ENCODE measurements at places on chromosomes 2 and 18.

DNA sequence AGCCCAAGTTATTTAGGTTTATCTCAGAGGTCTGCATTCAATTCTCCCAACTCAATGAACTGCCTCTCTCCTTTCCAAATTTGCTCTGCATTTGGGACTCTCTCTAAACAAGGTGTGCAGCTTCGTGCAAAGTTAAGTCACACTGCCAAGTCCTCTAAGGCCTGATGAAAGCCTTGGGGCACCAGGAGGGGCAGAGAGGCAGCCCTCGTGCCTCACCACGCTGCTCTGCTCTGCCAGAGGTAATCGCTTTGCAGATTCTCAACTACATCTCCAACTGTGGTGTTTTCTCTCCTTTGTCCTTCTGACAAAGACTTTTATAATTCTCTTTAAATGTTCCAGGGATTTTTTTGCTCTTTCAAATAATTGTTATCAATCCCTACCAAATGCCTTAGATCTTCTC, 283.0 kb downstream of the MEIS1 start:
- DNase-seq: no peak

GRCh38 chr18:55779691-55780585, 191.9 kb upstream of the TCF4 start:
- no peak for DNase-seq

- DNase-seq: no peak
These were observed 362.2 kb upstream of the NXPH2 start for GRCh38 chr2:139142252-139142880.

DNA sequence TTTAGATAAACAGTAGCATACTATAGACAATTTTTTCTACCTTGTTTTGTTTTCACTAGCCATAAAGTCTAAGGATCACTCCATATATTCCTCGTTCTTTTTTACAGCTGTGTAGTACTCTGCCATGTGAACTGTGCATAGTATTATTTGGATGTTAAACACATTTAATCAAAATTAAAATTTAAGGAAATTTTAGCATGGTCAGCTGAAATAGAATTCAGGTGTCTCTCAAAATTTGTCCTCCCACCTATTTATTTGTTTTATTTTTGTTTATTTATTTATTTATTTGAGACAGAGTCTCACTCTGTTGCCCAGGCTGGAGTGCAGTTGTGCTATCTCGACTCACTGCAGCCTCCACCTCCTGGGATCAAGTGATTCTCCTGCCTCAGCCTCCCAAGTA, 46.4 kb upstream of the AAK1 start:
- DNase-seq: no peak

DNA sequence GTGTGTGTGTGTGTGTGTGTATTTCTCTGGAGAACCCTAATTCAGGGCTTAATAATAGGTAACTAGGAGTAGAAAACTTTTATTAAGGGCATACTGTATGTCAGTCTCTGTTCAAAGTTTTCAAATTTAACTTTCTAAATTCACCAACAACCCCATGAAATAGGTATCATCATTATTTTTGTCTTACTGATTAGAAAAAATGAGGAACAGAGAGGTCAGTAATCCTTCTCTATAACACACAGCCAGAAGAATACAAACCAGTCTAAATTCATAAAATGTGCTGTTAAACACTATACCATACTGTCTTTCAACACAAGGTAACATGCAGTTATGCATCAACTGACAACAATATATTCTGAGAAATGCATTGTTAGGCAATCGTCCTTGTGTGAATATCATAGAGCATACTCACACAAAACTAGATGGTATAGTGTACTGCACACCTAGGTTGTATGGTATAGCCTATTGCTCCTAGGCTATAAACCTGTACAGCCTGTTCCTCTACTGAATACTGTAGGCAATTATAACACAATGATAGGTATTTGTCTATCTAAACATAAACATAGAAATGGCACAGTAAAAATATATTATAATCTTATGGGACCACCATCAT, 143.1 kb downstream of the PTH2R start:
- DNase-seq: no peak

- no peak for DNase-seq
These were observed 72.8 kb downstream of the RPIA start for GRCh38 chr2:88764141-88764849.

GRCh38 chr2:119943058-119943457, 69.8 kb upstream of the EPB41L5 start:
- no peak for DNase-seq

DNA sequence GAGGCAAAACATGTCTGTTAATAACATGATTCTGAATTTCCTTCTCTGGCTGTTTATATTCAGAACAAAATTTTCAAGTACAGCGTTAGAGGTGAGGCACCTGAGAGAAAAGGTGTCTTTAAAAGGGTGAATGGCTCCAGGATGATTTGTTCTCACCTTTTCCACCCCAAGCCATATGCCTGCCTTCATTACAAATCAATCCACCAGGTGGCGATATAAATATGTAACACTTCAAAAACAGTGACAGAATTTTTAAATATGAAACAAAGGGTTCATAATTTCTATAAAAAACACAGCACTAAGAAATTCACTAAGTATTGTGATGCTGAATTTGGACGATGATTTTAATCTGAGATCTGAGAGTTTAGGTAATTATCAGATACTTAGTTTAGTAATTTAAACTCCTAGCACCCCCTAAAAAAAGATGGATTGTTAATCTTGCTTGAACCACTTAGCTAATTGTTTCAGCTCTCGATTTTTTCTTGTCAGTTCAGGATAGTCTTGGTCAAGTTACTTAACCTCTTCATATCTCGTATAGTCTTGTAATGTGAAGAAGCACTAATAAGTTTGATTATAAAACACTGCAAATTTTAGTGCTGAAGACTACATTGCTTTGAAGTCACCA, 528.8 kb downstream of the CPS1 start:
- DNase-seq: no peak

- DNase-seq: no peak
These were observed 212.2 kb downstream of the ZRANB3 start for GRCh38 chr2:135318808-135319207.

- DNase-seq: no peak
These were observed 128.7 kb downstream of the NFATC1 start for GRCh38 chr18:79524181-79525078.

GRCh38 chr18:67417864-67418523, 98.5 kb downstream of the DSEL start:
- no peak for DNase-seq

- DNase-seq: no peak
These were observed 216.1 kb upstream of the FSIP2 start for GRCh38 chr2:185522472-185522871.

GRCh38 chr2:33444967-33445366, 31.5 kb upstream of the RASGRP3 start:
- no peak for DNase-seq
